Activated CD8-positive, alpha-beta memory T cell treated with anti-CD3 and anti-CD28 coated beads for 1 hour (primary cell): ENCODE measurements at places on chromosomes 4 and X.

GRCh38 chrX:130741584-130741983, 161.4 kb downstream of the ENOX2 start:
- DNase-seq: no peak

DNA sequence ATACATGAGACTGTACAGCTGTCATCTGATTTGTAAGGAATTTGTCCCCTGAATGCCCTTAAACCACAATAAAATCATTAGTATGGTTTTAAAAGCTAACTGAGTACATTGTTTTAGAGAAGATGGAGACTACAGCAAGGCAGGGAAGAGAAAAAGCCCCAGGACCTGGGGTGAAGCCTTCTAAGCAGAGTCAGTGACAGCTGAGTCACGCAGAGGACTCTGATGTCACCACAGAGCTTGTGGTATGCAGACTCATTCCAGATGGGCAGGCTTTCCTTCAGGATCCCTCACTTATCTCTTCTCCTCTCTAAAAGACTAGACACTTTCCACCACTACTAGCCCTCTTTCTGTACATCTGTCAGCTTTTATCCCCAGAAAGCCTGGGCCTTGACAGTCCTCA, 97.1 kb upstream of the ATOH1 start:
- no peak for DNase-seq

DNA sequence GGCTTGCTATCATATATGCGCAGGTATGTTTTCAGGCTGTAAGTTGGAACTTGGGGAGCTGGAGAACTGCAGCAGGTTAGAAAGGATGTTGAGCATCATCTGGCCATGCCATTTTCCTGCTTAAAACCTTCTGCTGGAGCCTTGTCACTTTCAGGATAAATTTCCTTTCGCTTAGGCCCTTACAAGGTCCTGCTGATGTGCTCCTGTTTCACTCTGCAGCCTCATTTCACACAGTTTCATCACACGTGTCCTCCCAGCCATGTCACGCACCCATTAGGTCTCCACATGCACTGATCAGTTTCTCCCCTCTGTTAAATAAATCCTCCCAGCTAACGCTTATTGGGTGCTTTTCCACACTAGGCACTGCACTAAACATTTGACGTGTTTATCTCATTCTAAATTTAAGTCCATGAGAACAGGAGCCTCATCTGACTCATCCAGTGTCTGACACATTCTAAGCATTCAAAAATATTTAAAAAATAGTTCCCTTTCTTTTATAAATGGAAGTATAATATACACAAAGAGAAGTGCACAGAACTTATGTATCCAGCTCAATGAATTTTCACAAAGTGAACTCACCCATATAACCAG, 14.5 kb downstream of the SOD3 start:
- DNase-seq: no peak

DNA sequence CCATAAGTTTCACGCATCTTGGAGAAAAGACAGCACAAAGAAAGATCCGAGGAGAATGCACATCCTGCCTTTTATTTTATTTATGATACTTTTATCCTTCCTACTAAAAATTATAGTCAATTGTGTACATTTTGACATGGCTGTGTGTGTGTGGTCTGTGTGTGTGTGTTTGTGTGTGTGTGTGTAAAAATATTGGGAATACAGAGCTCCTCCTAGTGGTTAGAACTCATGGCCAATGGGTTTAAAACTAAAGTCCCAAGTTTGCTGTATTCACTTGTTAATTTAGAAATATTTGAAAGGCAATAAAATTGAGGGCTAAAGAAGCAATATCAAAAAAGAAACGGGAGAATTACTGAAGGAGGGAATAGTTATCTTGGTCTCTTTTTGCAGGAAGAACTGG, 47.5 kb downstream of the NKX6-1 start:
- no peak for DNase-seq

DNA sequence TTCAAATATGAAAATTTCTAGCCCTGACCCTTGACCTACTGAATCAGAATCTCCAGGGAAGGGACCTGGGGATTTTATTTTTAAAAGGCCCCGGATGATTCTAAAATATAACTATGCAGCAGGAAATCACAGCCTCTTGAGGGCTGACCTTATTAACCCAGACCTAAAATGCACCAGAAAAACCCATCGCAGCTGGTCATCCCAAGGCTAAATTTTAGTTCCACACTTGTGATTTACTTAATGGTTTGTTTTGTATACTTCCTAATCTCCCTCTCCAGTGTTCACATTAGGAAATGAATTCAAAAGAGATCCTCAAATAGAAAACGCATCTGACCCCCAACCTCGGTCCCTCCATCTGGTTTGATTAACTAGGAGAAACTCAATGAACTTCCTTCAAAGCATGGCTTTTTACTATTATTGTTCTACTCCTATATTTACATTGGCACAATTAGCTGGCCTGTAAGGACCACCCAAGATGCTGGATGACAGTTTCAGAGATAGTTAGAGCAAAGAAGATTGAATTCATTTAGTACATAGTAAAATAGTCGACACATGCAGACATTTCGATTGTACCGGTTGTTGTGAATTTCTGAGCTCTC, 147.8 kb upstream of the MED14 start:
- no peak for DNase-seq

GRCh38 chrX:74344280-74344622, 40.3 kb downstream of the ZCCHC13 start:
- no peak for DNase-seq

DNA sequence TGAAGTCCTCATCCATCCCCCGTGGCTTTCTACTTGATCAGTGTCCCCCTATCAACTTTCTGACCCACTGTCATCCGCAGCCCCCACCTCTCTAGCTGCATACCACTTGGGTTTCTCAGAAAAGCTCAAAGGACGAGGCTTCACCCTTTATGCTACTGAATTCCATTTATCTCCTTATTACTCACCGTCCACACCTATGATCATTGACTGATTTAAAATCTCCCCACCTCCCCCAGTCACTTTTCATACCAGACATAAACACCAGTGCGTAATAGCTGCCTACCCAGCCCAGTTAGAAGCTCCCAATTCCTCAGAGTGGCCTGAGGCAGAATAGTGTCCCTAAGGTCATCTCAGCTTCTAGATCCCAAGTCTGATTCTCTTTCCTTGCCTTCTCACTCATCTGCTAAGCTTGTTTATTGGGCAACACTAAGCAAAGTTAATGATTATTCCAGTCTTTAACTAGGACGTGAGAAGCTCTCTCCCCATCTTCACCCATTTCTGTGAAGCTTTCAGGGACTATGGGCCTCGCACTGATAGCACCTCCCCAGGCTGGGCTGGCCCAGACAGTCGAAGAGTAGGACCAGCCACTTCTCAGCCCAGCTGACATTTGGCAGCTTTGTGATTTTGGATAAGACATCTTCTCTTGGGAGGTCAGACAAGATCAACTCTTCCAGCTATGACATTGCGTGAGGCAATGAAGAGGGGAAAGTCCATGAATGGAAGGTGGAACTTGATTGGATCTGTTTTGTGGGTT, 7.2 kb upstream of the DDX60L start:
- no peak for DNase-seq
